ENCODE measurements at places on chromosomes 4 and X. TPM values are rescaled to one million over a fixed set of nuclear protein-coding genes. Genes with fewer than 3 reads are reported as not detected.

Gene ARHGEF38
- 0.59 TPM for total RNA-seq

Gene CD38
- total RNA-seq: 0.62 TPM

Gene GLRB
- total RNA-seq: 4.3 TPM

Gene CYSLTR1
- total RNA-seq: 1.9 TPM

Gene HPSE
- total RNA-seq: 4.8 TPM

Gene MAGED4
- total RNA-seq: 0.93 TPM

Gene GAGE1
- not detected for total RNA-seq

Gene MAB21L2
- total RNA-seq: not detected

Gene HSFX4
- not detected for total RNA-seq

Gene CYLC1
- total RNA-seq: not detected

Gene APBB2
- total RNA-seq: 59.8 TPM

Gene SRPK3
- total RNA-seq: 0.49 TPM

Gene GPRIN3
- 3.4 TPM for total RNA-seq

Gene UCP1
- total RNA-seq: not detected

Gene TRIM61
- total RNA-seq: not detected

Gene GNL3L
- 29.8 TPM for total RNA-seq

Gene MAGEA3
- total RNA-seq: not detected

Gene SSX4B
- not detected for total RNA-seq

Gene HPF1
- total RNA-seq: 12.2 TPM

Gene ATP11C
- 17.2 TPM for total RNA-seq

Gene VEGFD
- total RNA-seq: 1.7 TPM

Gene TMSB15C
- total RNA-seq: 1.3 TPM

Gene RHOXF1
- total RNA-seq: not detected

Gene TMEM187
- total RNA-seq: 7.8 TPM

Gene SSX2B
- not detected for total RNA-seq

Gene TSPAN7
- total RNA-seq: 25.7 TPM

Gene TIGD4
- 0.59 TPM for total RNA-seq

Gene CT45A10
- total RNA-seq: not detected

Gene RTL5
- total RNA-seq: 1.3 TPM

Gene SCML2
- 2.5 TPM for total RNA-seq

Gene ALB
- total RNA-seq: not detected

Gene TMEM31
- not detected for total RNA-seq

Gene MAGEB1
- not detected for total RNA-seq

Gene VCX3A
- total RNA-seq: not detected

Gene MAGEH1
- 9.5 TPM for total RNA-seq

Gene STK26
- total RNA-seq: 8.6 TPM

Gene MAOB
- total RNA-seq: 1.9 TPM

Gene BOD1L1
- total RNA-seq: 37.2 TPM

Gene PLAC8
- 1.3 TPM for total RNA-seq

Gene FATE1
- total RNA-seq: not detected
